Stimulated activated CD8-positive, alpha-beta memory T cell treated with anti-CD3 and anti-CD28 coated beads, Interleukin-4, amount 100 ng/mL, for 1 hour (primary cell): ENCODE measurements at places on chromosomes 7 and 10.

- no peak for DNase-seq
Observed at GRCh38 chr10:63261496-63261895, 128.4 kb downstream of the NRBF2 start.

GRCh38 chr7:1137517-1138167 is 22.4 kb downstream of the ZFAND2A start:
- no peak for DNase-seq

GRCh38 chr10:10346390-10347150 is 671.1 kb upstream of the CELF2 start:
- DNase-seq, result no peak

- no peak for DNase-seq
Observed at GRCh38 chr7:22358820-22359697, 2.1 kb upstream of the RAPGEF5 start.

- DNase-seq, result no peak
Observed at GRCh38 chr7:134799377-134799776, 19.9 kb downstream of the CALD1 start.

GRCh38 chr10:35667971-35668370 is 25.9 kb upstream of the FZD8 start:
- no peak for DNase-seq

- DNase-seq, result no peak
Observed at GRCh38 chr7:29084832-29085231, 61.5 kb downstream of the CPVL start.

GRCh38 chr10:71513936-71514335 is 117.2 kb downstream of the CDH23 start:
- no peak for DNase-seq

DNA sequence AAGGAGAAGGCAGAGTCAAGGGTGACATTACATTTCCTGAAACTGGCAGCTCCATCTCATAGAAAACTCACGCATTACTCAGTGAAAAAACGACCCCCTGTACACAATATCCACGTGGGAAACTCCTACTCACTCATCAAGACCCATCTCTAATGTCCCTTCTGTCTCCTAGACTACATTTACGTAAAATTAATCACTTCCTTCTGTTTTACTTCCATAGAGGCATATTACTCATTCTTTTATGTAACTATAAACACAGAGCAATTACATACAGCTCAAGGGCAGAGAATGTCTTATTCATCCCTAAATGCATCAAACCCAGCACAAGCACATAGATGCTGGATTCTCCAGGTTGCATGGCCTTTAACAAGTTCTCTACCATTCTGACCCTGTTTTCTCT is 281.8 kb downstream of the KCNMA1 start:
- no peak for DNase-seq

GRCh38 chr10:28190196-28190595 is 112.7 kb downstream of the MPP7 start:
- no peak for DNase-seq

DNA sequence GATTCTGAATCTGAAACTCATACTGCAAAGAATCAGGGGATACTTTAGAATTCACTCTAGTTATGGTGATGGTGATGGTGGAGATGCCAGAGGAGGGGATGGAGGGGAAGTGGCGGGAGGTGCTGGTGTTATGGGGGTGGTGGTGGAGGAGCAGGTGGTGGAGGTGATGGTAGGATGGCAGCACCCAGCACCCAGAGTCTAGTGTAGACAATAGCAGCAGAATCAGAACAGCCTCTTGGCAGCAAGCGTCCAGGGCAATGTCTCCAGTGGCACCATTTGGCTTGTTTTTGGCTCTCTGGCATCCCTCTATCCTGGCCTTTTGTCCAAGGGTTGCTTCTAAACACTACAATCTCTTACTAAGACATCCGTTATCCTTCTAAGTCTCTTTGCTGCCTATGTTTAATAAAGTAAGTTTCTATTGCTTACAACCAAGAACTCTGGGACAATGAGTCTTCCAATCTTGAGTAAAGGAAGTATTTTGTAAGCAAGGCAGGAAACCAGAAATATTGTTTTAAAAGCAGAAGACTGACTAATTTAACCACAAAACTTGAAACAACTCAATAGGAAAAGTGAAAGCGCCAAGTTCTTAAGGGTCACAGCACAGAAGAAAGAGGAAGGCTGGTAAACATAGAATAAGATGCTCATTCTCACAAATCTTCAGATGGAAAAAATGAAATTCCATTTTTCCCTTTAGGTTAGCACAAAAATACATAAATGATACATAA is 42.4 kb upstream of the GDF10 start:
- DNase-seq, result no peak

DNA sequence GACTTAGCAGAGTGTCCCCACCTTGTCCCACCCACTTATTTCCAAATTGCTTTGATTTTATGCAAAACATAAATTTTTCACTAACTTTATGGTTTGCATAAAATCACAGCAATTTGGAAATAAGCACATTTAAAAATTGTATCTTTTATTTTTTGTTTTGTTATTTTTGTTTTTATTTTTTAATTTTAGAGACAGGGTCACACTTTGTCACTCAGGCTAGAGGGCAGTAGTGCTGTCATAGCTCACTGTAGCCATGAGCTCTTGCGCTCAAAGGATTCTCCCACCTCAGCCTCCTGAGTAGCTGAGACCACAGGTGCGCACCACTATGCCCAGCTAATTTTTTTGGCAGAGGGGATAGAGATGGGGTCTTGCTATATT is 43.2 kb downstream of the APBB1IP start:
- no peak for DNase-seq

DNA sequence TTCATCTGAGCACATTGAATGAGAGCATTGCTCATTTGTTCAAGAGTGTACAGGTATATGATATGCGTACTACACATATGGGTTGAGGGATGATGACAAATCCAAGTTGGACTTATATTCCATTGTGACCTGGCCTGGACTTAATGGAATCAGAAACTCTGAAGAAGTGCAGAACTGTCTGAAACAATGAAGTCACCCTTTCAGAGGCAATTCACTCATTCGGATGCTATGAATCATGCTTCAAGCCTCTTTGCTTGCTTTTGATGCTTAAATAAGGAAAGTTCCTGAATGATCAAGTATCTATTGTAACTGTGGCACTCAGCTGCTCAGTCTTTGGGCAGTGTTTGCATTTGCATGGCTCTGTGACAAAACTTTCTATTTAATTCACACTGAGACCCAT is 93.4 kb downstream of the ZNF365 start:
- no peak for DNase-seq

DNA sequence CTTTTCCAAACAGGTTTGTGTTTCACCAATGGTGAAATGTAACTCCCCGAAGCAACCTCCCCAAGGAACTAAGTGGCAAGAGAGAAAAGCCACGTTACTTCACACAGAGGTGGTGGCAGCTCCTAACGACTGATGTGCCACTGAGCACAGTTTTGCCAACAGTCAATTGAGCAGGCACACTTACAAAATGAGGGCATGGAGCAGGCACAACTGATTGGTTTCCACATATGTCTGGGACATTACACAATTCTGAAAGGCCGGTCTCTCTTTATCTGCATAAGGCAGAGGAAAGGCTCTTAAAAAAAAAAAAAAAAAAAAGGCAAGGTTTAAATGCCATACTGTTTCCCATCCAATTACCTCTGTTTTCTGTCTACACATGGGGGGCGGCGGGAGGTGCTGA is 86.7 kb downstream of the GFRA1 start:
- no peak for DNase-seq

DNA sequence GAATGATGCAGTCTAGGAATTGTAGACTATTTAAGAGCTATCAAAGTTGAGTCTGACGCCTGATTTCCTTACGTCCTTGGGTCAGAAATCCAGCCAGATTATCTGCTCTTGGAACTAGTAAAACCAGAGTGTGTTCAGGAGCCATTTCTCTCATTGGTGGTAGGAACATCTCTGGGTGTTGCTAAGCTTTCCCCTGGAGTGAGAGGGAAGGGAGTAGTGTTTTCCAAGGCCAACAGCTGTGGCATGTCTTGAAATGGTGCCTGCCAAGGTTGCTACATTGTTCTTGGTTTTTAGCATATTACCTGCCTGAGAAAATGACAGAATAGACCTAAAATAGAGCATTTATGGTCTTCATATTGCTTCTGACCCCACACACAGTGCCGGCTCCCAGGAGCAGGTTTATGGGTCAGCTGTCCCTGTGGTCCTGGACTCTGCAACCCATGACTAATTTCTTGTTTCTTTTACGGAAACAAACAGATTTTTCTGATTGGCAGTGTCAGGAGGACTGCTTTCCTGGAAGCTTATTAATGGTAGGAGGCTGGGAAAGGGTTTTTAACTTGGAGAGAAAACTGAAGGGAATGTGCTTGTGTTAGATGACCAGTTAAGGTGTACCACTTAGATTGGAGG is 17.5 kb downstream of the GBF1 start:
- no peak for DNase-seq

DNA sequence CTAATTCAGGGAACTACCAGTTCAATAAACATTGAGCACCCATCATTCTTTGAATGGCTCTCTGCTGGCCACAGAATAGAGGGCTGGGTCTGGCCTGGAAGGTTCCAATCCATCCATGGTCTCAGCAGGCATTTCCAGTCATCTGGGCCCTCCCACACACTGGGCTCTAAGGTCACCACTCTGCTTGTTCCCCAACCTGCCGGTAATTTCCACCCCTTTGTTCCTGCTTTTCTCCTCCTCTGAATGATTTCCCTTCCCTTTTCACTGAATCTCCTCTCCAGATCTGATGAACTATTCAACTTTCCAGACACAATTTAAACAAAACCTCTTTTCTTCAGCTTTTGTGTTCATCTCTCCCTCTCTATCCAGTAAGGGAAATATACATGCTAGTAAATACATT is 2.6 kb downstream of the BZW2 start:
- DNase-seq, result no peak

DNA sequence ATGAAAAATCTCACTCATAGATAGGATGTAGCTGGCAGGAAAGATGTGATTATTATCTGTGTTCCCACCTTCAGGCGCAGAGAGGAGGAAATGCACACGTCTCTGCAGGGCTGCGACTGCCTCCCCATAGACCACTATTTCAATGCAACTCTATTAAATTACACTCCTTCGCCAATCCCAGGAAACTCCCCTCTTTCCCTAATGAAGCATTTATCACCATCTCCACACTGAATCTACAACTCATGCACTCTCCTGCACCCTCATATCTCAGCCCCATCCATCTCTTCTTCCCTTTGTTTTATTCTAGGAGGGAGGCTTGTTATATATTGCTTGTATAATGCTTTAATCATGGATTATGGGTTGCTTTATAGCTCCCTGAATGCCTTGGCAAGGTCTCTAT is 101.8 kb upstream of the RELN start:
- no peak for DNase-seq

GRCh38 chr10:34612446-34612845 is 202.7 kb downstream of the PARD3 start:
- DNase-seq, result no peak

DNA sequence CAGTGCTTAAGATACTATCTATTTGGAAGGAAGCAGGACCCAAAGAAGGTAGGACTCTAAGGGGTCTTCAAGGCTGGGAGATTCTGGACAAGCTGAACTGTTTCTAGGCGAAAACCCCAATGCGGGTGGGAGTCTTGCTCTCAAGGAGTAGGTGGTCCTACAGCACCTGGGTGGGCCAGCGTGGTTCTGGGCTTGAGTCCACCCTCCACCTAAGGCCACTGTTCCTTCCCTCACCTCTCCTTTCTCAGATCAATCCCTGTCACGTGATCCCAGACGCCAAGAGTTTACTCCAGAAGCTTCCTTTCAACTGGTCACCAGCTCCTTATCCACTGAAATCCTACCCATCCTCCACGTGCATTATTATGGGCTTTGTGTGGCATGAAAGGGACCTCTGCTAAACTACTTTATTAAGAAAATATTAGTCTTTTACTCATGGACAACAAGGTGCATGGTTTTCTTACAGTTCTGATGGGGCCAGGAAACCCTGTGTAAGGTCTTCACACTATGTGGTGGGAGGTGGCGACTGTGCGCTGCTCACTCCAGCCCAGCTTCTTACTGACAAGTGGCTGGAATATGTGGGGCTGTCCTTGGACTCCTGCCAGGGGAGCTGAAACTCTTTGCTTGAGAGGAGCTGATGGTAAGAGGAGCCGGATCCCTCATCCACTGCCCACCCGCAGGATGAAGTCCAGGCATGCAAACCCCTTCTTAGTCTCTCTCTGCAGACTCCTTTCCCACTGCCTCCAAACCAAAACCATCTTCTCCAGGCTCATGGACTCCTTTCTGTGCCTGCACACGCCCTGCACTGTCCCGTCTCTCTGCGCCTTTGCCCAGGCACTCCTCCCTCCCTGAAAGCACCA is 1.6 kb downstream of the ZNF746 start:
- DNase-seq, result no peak

DNA sequence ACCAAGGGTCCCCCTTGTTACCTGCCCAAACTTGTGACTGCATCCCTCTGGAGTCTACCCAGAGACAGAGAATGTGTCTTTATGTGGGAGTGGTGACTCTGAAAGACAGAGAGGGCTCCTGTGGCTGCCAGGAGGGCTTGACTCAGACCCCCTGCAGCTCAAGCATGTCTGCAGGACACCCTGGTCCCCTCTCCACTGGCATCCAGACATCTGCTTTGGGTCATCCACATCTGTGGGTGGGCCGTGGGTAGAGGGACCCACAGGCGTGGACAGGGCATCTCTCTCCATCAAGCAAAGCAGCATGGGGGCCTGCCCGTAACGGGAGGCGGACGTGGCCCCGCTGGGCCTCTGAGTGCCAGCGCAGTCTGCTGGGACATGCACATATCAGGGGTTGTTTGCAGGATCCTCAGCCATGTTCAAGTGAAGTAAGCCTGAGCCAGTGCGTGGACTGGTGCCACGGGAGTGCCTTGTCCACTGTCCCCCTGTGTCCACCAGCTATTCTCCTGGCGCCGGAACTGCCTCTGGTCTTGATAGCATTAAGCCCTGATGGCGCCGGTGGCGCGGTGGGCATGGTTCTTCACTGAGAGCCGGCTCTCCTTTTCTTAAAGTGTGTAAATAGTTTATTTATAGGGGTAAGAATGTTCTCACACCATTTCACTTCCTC is 19.4 kb upstream of the SH2D4B start:
- DNase-seq, result no peak

- no peak for DNase-seq
Observed at GRCh38 chr10:95273393-95274312, 17.1 kb downstream of the PDLIM1 start.

- DNase-seq, result no peak
Observed at GRCh38 chr7:100835903-100836811, 8.8 kb upstream of the EPHB4 start.

DNA sequence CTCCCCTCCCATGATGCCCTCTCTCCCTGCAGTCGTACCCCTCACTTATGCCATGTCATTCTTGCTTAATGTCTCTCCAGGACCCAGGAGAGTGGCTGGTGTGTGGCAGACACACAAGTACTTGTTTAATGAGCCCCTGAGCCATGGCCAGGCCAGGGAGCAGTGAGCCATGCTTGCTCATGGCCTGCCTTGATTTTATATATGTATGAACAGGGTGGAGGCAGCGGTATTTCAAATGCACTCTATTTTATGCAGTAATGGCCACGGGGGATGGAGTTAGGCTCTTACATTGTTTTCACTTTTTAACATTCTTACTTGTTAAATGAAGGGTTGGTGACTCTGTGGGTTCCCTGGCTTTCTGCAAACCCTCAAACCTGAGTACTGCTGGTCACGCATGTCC is 144.8 kb downstream of the FANK1 start:
- no peak for DNase-seq
